ENCODE measurements at places on chromosomes 2 and 18. TPM values are rescaled to one million over a fixed set of nuclear protein-coding genes. Genes with fewer than 3 reads are reported as not detected.
A peak's percentile ranks its signal among the peaks of the same experiment; 100 is the strongest.

DNA sequence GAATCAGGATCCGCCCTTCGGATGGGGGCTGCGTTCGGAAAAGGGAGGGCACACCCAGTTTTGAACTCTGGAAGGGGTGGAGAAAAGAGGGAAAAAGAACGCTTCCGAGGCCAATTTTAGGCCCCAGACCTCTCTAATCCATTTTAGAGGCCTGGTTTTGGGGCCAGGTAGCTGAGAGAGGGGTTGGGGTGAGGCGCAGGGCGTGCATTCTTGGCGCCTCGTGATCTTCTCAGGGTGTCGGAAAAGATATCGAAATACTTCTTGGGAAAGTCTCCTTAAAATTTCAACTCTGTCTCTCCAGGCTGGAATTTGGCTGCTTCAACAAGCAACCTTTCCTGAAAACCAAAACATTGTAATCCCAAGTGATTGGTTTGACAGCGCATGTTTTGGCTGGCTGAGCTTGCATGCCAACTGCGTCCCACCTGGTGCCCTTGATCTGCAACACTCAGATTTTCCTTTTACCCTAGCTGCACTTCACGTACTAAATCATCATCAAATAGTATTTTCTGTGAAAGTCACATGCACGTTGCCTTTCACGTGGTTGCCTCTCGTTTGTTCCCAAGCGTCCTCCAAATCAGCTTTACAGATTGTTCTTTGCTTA, 864 bp upstream of the XPO1 start:
- H3K36me3 ChIP-seq, result no peaks in the 10 kb centered on the region
- H3K4me1 ChIP-seq, result peaks cover 15% of the 10 kb centered on the region
- DNase-seq, result peak; percentile 19
- H3K27ac ChIP-seq, result peak overlapping the region; percentile 97

- DNase-seq, result no peak
- no peaks in the 10 kb centered on the region for H3K4me1 ChIP-seq
- H3K36me3 ChIP-seq, result no peaks in the 10 kb centered on the region
- no peaks in the 10 kb centered on the region for H3K27me3 ChIP-seq
- H3K4me3 ChIP-seq, result no peak overlapping the region
Measured at GRCh38 chr2:121833358-121833723, 77.9 kb downstream of the TSN start.

- peak; percentile 51 for DNase-seq
- no peak overlapping the region for H3K4me3 ChIP-seq
- H3K27me3 ChIP-seq, result no peaks in the 10 kb centered on the region
Measured at GRCh38 chr2:46909771-46910419, 5.7 kb downstream of the MCFD2 start.

GRCh38 chr18:76264198-76264875, 230.7 kb downstream of the ZNF516 start:
- no peaks in the 10 kb centered on the region for H3K36me3 ChIP-seq
- DNase-seq, result no peak
- no peaks in the 10 kb centered on the region for H3K4me1 ChIP-seq
- H3K27ac ChIP-seq, result no peak overlapping the region
- H3K27me3 ChIP-seq, result no peaks in the 10 kb centered on the region

DNA sequence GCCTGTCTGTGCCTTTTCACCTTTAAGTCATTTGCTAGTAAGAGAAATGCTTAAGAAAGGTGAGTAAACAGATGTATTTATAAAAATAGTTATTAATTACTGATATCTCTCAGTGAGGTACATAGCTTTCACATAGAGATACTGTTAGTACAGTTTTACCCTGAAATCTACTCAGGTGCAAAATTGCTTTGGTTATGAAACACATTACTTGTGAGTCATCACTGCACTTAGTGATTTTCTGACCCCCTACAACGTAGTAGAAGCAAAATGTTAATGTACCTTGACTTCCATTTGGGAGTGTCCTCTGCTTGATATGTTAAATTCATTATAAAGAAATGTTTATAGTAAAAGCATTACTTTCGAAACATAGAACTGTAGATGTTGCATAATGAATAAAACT, 6.5 kb downstream of the GLS start:
- H3K36me3 ChIP-seq, result no peaks in the 10 kb centered on the region
- H3K4me3 ChIP-seq, result no peak overlapping the region

GRCh38 chr2:212523756-212524155, 14.8 kb downstream of the ERBB4 start:
- no peak overlapping the region for H3K27ac ChIP-seq
- DNase-seq, result no peak
- no peaks in the 10 kb centered on the region for H3K4me1 ChIP-seq

DNA sequence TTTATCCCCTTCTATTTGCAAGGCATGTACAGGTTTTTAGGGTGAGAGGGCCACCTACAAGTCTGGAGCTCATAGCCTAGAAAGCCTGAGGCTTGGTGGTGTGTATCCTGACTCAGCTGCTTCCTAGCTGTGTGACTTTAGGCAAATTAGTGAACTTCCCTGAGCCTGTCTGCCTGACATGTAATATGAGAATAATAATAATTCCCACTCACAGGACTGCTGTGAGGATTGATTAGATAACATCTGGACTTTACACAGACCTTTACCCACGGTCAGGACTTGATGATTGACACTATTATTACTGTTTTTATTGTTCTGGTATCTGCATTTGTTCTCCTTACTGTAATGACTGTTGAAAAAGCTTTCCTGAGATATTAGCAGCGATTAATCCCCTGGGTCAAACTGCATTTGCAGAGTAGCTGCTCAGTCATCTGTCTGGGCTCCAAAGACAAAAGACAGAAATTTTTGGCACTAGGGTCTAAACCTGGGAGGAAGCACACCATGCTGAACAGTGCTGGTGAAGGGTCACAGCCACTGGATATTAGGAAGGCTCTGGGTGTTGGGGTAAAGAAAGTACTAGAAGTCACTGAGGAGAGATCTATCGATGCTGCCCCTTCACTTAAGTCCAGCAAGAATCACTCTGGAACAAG, 276.5 kb upstream of the FN1 start:
- H3K27me3 ChIP-seq, result no peaks in the 10 kb centered on the region
- no peak for DNase-seq
- peaks cover 5% of the 10 kb centered on the region for H3K4me1 ChIP-seq

DNA sequence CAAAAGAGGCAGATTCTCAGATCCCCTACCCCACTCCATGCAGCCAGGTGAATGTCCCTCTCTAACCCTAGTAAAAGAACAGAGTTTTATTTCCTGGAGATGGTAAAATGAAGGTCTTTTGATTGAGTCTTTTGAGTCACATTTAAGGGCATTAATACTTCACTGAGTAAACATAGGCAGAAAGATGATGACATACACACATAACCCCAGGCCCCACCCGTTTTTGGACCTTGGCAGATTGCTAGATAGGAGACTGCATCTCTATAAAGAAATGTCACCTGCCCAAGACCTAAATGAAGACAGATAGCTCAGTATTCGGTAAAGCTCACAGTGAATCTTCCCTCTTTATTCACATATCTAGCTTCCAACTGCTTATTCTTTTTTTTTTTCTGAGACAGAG, 28.3 kb upstream of the PEX13 start:
- peak; percentile 33 for DNase-seq
- H3K36me3 ChIP-seq, result no peaks in the 10 kb centered on the region
- no peaks in the 10 kb centered on the region for H3K4me1 ChIP-seq
- no peak overlapping the region for H3K27ac ChIP-seq

DNA sequence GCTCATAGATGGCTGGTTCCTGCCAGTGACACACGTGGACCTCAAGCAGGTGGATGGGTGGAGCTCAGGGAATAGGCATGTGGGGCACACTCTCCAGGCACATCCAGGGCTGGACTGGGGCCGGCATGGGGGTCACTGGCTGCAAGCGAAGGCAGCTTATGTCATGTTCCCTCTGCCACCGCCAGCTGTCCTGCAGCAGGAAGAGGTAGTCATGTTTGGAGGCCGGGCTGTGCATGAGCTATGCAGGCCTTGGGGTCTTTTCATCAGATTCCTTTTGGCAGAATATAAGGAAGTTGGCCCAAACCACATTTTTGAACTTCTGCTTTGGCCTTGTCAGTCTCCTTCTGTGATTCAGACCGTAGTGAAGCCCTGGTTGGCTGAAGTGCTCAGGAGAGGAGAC, 61.5 kb downstream of the AGAP1 start:
- no peak overlapping the region for H3K27ac ChIP-seq
- H3K4me3 ChIP-seq, result no peak overlapping the region
- H3K27me3 ChIP-seq, result no peaks in the 10 kb centered on the region
- DNase-seq, result no peak
- H3K4me1 ChIP-seq, result peaks cover 24% of the 10 kb centered on the region

DNA sequence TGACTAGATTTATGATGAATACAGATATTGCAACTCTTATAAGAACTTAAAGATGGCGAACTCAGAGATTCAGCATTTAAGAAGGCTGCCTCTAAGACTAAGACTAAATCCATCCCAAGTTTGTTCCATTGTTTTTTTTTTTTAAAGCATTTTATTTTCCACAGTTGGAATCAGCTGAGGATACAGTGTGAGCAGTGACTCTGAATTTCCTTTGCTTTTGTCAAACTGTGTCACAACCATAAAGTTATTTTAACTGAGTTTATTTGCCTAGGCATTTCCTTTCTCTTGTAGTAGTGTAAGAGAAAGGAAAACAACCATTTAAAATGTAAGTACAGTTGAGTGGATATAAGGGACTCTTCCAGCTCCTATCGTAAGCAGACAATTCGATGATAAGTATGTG, 63.9 kb downstream of the ZEB2 start:
- peaks cover 45% of the 10 kb centered on the region for H3K4me1 ChIP-seq
- H3K27me3 ChIP-seq, result peaks cover 58% of the 10 kb centered on the region
- DNase-seq, result no peak
- no peaks in the 10 kb centered on the region for H3K36me3 ChIP-seq
- no peak overlapping the region for H3K27ac ChIP-seq

GRCh38 chr2:105141099-105141614, 100.4 kb upstream of the GPR45 start:
- H3K4me3 ChIP-seq, result no peak overlapping the region
- H3K27me3 ChIP-seq, result peaks cover 40% of the 10 kb centered on the region
- H3K27ac ChIP-seq, result no peak overlapping the region
- H3K4me1 ChIP-seq, result no peaks in the 10 kb centered on the region

DNA sequence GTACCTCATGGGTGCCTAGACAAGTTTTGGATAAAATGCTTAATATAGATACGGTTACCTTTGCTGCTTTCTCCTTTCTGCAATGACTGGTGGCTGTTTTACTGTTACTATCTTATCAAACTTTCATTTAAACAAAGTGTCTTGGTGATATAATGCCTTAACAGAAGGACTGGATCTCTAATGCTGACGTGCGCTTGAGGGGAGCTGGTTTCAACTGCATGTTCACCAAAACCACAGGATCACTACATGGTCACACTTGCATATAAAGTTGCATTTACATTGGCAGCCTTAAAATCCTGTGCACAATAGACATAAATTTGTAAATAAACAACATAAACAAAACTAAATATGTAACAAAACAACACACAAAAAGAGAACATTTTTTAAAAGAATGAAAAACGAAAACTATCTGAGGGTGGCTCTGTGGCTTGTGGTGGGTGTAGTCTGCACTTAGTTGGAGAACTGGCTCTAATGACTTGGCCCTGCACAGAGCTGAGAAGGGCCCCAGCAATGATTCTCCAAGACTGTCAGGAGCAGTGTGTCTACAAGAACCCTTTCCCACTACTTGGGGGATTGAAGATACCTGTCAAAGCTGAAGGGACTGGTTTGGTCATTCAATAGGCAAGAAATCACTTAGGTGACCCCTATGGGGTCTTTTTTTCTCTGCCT, 135.5 kb downstream of the UXS1 start:
- no peaks in the 10 kb centered on the region for H3K4me1 ChIP-seq
- no peak overlapping the region for H3K4me3 ChIP-seq
- H3K36me3 ChIP-seq, result no peaks in the 10 kb centered on the region
- H3K27ac ChIP-seq, result no peak overlapping the region

DNA sequence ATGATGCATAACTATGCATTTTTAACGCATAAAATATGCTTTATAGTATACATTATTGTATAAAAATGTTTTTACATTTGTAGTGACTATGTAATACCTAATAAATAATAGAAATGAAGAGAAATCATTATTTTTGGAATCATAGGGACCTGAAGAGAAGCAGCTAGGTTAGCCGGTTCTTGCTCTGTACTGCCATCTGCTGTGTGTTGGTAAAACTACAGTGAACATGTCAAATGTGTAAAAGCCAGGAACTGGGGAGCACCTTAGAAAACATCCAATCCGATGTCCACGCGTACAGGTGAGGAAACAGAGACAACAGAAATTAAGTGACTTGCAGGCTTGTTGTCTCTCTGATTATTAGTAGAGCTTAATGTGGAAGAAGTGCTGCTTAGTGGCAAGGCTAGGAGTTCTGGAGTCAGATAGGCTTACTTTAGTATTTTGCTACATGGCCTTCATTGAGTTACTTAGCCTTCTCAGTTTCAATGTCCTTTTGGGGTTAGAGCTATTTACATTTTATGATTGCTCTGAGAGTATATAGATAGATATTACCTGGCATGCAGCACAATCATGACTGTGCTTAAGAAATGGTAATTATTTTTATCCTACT, 386.5 kb downstream of the DLGAP1 start:
- H3K4me3 ChIP-seq, result no peak overlapping the region
- H3K27ac ChIP-seq, result no peak overlapping the region
- H3K27me3 ChIP-seq, result no peaks in the 10 kb centered on the region
- peak; percentile 13 for DNase-seq
- H3K36me3 ChIP-seq, result no peaks in the 10 kb centered on the region

ALPI gene
- 50.9 TPM for total RNA-seq

CDK15 gene
- not detected for total RNA-seq

IL37 gene
- not detected for total RNA-seq

Data from transverse colon (tissue), 4 donors.